NCI-H748 treated with DMSO at 0.1 percent for 48 hours (cell line): ENCODE measurements at places on chromosomes 2 and 18.

- DNase-seq: peak; percentile 35
Observed at GRCh38 chr2:173130496-173131465, 55.1 kb downstream of the MAP3K20 start.

DNA sequence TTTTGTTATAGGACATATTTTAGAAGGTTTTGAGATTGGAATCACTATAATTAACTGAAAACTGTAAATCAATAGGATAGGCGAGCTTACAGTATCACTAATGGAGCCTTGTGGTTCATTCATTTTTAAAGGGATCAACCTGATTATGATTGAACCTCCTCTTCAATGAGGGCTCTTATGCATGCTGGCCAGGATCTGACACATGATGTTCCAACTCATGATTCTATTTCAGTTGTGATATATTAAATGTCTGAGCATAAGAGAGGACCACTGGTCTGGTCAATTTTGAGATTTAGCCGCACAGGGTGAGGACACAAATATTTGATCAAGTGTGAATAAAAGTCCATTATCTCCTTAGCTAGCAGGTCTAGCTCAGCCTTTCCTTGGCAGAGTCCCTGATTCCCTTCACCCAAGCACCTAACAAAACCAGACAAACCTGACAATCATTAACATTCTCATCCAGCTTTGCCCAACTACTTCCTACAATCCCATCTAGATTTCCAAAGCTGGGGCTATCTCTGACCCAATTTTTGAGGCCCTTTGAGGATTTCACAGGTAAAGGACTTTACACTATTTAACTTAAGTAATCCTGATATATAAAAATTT is 6.9 kb upstream of the MAP4K4 start:
- DNase-seq: no peak

DNA sequence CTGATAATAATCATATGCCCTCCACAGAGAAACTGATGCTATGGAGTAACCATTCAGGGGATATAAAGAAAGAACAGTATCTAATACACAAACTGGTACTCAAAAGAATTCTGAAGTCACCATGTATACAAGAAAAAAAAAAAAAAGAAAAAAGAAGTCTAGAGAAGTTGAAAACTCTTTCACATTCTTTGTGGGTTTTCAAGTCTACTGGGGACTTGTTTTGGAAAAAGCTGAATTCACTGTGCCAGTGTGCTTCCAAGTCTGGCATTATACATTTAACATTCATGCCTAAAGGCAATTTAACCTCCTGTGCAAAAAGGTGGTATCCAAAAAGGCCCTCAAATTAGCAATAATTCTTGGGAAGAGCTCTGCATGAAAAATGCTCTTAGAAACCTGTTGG is 94.8 kb upstream of the ITGB6 start:
- no peak for DNase-seq

DNA sequence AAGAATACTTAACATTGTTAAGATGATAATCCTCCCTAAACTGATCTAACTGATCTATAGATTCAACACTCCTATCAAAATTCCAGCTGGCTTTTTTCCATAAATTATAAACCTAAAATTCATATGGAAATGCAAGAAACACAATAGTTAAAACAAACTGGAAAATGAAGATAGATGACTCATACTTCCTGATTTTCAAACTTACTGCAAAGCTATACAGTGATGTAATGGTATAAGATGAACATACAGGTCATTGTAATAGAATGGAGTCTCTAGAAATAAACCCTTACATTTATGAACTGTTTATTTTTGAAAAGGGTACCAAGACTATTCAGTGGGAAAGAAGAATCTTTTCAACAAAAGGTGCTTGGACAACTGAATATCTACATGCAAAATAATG is 32.3 kb downstream of the UBXN4 start:
- no peak for DNase-seq

- no peak for DNase-seq
Observed at GRCh38 chr18:57077005-57077765, 69.7 kb upstream of the BOD1L2 start.

GRCh38 chr2:98691303-98691702 is 39.6 kb downstream of the MGAT4A start:
- DNase-seq: no peak

GRCh38 chr2:32627441-32627813 is 423 bp upstream of the TTC27 start:
- no peak for DNase-seq

- no peak for DNase-seq
Observed at GRCh38 chr18:12991821-12992179, 638 bp downstream of the CEP192 start.

- DNase-seq: no peak
Observed at GRCh38 chr18:31566576-31567306, 24.9 kb upstream of the TTR start.

- no peak for DNase-seq
Observed at GRCh38 chr18:25799231-25799630, 291.2 kb downstream of the SS18 start.

- DNase-seq: no peak
Observed at GRCh38 chr2:154620471-154620870, 78.0 kb upstream of the KCNJ3 start.

DNA sequence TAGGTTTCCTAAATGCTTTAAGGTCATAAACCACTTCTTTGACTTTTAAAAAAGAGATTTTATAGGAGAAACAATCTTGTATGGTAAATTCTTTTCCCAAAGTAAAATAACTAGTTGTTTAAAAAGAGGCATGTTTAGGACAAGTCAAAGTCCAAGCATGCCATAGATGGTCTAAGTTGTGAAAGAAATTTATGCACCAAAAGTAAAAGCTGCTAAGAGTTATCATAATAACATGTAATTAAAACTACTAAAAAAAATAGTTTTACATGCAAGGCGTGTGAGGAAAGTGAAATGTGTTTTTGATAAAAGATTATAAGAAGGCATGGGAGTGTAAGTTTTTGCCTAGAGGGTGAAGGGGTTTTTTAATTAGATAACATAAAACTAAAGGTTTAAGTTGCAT is 22.5 kb downstream of the FAM210A start:
- no peak for DNase-seq

GRCh38 chr2:207983641-207984042 is 41.7 kb downstream of the PLEKHM3 start:
- DNase-seq: no peak

GRCh38 chr2:133532919-133533318 is 35.3 kb downstream of the NCKAP5 start:
- no peak for DNase-seq

GRCh38 chr18:79326413-79327198 is 69.1 kb upstream of the NFATC1 start:
- DNase-seq: no peak

DNA sequence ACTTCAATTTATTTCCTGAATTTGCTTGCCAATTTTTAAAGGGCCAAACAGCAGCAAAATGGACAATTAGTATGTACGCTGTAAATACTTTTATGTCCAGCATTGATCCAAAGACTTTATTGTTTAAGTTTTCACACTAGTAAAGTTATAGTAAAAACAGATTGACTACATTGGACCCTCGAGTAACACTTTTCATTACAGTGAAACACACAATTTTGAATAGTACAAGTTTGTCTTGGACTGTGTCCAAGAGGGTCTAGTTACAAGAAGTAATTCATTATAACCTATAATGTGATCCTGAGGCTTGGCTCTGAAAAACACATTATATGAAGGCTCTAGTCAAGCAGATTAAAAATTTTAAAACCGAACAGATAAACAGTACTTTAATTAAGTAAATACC is 11.4 kb upstream of the RBBP8 start:
- DNase-seq: peak; percentile 74

GRCh38 chr18:60452421-60452820 is 79.8 kb upstream of the MC4R start:
- DNase-seq: no peak

DNA sequence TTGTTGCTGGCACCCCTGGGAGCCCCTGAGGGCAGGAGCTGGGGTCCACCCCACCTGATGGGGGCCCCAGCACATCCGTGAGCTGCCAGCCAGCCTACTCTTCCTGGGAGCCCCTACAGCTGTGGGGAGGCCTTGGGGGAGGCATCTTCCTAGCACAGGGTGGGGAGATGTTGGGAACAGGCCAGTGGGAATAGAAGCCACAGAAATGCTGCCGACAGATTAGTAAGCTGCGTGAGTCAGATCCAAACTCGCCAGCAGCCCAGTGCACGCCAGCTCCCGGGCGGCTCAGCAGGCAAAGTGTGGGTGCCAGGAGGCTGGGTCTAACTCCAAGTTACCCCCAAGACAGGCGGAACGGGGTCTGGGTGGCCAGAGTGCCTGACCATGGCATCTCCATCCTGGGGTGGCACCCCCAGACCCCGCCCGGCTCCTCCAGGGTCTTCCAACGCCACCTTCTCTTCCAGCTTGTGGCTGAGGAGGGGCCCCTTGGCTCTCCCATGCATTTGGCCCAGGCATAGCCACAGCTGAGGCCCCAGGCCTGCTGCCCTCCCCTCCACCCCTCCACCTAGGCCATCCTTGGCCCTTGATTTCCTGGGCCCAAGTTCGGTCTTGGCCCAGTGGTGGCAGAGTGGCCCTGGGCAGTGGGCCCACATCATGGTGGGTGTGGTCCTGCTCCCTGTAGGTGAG is 15.3 kb downstream of the CROCC2 start:
- DNase-seq: no peak

DNA sequence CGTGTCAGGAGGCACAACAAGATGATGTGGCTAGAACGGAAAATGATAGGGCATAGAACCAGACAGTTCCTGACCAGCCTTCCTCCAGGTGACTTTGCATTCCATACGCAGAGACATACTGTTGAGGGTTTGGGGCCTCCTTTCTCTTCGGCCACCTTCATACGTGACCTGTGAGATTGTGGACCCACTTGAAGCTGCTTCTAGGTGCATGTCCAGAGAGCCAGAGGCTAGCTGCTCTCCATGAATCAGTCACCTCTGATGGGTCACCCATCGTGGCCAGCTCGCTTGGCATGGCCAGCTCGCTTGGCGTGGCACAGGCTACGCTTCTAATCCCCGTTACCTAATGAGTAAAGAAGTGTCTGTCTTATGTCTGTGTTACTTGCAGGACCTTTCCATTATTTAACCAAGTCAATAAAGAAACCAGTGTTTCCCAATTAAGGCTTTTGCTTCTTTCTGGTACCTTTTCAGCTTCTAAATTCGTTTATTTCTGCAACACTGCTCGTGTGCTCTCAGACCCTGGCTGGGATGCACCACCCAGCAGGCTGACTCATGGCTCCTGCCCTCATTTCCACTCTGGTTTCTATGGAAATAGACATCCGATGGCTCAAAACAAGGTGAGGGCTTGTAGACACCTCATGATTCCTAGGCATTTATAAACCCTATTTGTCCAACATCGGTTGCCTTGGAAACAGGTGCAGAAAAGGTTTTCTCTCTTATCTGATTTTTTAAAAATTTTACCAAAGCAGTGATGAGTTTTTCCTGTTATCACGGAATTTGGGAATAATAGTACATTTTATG is 86.7 kb upstream of the B3GNT7 start:
- DNase-seq: no peak

- DNase-seq: no peak
Observed at GRCh38 chr2:126839796-126840195, 58.9 kb upstream of the TEX51 start.

DNA sequence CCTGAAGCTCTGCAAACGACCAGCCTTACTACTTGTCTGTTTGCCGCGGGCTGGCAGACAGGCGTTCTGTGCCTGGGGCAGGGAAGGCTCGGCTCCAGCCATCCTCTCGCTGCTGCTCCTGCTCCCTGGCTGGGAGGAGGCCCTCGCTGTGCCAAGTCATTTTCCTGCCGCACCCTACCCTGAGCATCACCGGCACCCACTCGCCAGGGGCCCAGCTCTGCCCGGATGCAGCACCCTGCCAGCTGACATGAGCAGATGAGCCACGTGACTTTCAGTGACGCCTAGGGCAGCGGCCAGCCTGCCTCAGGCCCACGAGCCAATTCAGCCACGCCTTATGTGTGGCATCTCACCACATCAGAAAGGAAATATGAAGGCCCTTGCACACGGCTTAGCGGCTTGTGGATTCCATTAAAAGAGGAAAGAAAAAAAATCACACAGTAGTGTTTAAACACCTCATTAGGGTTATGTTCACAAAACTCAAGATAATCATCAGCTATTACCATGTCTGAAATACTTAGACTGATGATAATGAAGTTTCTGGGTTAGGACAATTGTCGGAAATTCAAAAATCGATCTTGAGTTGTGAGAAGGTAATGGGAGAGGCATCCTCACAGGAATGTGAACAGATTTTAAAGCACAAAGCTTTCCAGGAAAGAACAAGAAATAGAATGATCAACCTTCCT is 250.5 kb downstream of the TWIST2 start:
- DNase-seq: no peak

DNA sequence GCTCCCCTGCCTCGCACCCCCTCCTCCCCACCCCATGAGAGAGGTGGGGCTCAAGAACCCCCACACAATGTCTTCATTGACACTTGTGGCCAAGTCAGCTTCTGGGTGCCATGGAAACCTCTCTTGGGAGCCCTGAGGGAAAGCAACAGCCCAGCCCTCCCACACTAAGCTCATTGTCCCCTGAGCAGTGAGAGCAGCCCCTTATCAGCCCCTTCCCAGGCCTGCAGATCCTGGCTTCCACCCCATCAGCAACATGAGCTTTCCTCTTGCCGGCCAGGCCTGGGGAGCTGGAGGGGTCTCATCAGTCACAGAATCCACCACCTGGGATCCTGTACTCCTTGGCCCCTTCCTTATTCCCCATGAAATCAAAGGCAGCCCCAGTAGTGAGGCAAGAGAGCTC is 107.8 kb upstream of the ST3GAL5 start:
- no peak for DNase-seq
